ENCODE measurements at places on chromosomes 13 and 19.

DNA sequence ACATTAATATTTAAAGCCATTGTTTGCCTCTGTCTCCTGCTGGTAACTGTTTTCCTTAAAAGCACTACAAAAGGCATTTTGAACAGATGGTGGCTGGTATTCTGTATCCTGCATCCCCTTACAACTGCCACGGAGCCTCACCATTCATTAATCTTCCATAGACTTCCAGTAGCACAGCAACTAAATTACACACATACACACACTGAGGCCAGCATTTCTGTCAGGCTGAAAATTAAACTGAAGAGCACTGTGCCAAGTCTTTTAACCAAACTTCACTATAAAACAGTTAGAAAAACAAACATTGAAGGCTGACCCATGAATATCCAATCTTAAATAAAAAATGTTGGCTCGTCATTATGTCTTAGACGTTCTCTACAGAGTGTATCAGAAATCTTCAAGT lies 697.8 kb downstream of the DACH1 start:
- no peak for DNase-seq

DNA sequence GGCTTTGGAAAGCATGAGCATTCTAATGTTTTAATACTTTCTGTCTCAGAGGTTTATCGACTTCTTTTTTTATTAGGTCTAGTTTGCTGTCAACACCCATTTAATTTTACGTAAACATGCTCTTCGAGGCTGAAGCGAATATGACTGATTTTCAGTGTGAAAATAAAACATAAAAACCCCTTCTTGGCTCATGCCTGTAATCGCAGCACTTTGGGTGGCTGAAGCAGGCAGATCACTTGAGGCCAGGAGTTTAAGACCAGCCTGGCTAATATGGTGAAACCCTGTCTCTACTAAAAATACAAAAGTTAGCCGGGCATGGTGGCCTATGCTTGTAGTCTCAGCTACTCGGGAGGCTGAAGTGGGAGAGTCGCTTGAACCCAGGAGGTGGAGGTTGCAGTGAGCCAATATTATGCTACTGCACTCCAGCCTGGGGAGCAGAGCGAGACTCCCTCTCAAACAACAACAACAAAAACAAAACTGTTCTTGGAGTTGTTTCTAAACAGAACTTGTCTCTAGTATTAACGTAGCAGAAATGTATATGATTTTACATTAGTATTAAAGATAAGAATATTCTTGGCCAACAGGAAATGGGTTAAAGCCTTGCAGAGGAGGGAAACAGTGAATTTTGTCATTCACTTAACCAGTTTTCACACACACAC lies 7.1 kb upstream of the IGFL3 start:
- no peak for DNase-seq

GRCh38 chr19:6088602-6089049 lies 21.7 kb downstream of the RFX2 start:
- DNase-seq = no peak

DNA sequence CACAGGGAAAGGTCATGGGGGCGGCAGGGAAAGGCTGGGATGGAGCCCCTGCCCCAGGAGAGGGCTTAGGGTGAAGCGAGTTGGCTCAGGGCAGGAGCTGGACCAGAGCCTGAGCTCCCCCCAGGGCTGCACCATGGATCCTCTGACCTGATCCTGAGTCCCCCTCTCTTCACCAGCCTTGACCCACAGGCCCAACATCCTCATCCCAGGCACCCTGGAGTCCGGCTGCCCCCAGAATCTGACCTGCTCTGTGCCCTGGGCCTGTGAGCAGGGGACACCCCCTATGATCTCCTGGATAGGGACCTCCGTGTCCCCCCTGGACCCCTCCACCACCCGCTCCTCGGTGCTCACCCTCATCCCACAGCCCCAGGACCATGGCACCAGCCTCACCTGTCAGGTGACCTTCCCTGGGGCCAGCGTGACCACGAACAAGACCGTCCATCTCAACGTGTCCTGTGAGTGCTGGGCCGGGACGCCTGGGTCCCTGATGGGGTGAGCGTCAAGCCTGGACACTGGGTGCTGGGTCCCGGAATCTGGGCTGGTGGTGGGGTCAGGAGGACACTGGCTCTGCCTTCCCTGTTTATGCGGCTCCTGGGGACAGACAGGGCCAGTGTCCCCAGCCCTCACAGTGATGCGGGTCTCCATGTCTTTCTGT lies 842 bp downstream of the SIGLEC9 start:
- no peak for DNase-seq

- DNase-seq = no peak
Observed at GRCh38 chr13:40164133-40164532, 502.3 kb downstream of the FOXO1 start.

- no peak for DNase-seq
Observed at GRCh38 chr13:45448965-45449559, 15.7 kb upstream of the COG3 start.

GRCh38 chr19:30350692-30351663 lies 21.2 kb upstream of the ZNF536 start:
- no peak for DNase-seq

DNA sequence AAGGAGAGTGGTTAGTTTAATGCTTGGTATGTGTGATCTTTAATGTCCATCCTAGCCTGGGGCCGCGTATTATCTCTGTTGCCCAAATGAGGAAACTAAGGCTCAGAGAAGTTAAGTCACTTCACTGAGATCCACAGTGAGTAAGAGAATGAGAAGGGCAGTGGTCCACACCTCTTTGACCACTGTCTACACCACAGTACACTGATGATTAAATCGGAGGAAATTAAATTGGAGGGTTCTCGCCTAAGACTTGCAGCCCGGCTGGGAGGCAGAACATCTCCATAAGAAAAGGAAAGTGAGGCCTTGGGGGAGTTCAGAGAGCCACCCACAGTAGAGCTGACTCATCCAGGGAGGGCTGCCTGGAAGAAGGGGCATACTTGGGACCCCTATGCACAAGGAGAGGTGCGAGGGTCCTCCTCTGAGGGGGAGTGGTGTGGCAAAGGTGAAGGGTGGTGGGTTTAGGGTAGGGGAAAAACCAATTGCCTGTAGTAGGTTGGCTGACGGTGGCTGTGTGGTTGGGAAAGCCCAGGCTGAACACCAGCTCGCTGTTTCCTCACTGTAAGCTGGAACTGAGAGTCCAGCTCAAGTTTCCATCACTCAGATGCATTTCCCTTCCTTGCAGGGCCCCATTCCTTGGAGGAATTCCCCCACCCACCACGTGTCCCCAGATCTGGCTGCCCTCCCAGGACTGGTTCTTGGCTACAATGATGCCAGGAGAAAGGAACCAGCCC lies 15.0 kb upstream of the DHRS12 start:
- DNase-seq = no peak

DNA sequence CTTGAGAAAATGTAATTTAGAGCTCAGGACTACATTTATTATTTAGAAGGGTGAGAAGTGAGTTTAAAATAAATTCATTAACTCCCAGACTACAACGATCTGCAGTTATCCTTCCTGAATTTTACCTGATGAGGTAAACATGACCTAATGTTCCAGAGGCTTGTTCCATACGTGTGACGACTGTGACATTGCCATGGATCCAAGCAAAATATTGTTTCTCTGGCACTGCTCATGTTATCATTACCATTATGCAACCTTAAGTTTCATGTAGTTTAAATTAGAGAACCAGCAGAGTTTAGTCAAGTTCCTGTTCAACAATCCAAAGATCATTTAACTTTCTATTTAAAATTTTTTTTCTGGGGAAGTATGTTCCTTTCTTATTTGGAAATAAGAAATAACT lies 279.6 kb downstream of the KLF5 start:
- no peak for DNase-seq

GRCh38 chr19:40576151-40576584 lies 505 bp upstream of the SHKBP1 start:
- DNase-seq = no peak

GRCh38 chr13:35389535-35389934 lies 87.0 kb downstream of the MAB21L1 start:
- DNase-seq = no peak

GRCh38 chr13:52161181-52161646 lies 1.8 kb upstream of the NEK3 start:
- peak; percentile 38 for DNase-seq

GRCh38 chr19:31254180-31254551 lies 95.1 kb downstream of the TSHZ3 start:
- DNase-seq = no peak

DNA sequence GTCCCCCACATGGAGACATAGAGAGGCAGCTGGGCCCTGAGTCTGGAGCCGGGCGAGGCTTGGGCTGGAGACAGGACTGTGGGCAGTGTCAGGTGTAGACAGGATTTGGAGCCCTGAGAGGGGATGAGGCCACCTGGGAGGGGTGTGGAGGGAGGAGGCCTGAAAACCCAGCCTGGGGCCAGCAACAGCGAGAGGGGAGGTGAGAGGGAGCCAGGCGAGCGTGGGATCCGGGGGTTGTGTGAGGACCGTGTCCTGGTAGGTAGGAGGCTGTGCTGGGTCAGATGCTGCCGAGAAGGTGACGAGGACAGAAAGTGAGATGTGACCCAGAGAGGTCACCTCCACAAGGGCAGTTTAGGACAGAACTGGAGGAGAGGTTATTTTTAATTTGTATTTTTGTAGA lies 7.4 kb downstream of the MPND start:
- DNase-seq = no peak

DNA sequence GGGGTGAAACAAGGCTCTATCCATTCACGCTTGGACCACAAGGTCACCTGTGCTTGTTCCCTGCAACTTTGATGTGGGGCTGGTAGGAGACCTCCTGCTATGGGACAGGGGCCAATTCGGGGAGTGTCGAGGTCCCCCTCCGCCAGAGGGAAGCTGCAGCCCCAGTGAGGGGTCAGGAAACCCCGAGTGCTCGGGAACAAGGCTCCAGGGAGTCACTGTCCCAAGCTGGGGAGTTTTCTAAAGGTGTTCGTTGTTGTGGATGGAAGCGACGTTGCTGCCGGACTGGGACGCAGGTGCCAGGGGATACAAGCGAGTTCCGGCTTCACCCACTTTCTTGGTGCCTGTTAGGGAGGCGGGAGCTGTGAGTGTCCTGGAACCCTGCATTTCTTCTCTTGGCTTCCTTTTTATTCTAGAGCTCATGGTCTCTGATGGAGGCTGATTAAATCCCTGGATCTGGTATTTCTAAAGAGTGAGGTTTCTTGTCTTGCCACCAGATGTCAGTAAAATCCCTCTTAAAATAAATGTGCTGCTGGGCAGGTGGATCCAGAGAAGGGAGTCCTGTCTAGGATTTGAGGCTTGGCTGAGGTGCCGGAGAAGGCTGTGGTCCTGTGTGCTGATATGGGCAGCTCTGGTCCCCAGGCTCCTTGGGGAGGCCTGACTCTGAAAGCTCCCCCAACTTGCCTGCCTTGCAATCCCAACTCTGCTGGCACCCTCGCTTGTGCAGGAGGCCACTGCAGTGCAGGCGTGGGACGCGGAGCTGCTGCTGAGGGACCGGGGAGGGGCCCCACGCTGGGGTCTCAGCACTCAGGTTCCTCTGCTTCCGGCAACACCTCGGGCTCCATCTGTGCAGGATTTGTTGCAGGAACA lies 153.9 kb downstream of the TEX29 start:
- DNase-seq = no peak

DNA sequence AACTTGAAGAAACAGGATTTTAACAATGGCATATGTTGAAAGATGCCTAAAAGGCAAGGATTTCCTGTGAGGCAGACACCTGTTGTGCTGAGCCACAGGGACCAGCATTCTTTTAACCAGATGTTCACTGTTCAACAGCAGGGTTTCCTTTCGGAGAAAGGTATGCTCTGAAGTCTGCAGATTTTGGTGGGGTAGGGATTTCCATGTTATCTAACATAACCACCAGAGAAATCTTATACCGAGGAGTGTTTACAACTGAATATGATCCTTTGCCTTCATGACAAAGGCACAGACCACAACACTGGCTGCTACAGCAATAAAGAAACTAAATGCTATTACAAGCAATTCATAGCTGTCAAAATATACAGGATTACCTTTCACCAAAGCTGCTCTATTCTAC lies 48.1 kb downstream of the MPHOSPH8 start:
- DNase-seq = no peak

DNA sequence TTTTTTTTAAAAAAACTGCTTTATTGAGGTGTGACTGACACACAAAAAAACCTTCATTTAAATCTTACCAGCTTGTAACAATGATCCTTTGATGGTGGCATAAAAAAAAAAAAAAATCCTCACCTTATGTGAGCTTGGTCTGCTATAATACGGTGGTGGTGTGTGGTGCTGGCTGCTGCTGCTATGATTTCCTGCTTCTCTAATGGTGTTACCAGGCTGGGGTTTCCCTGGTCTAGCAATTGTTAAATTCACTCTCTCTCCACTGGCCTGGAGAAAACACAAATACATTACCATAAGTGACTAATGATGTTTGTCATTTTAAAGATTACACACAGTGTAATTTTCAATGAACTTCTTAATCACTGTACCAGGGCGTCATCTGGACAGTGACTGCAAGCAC lies 60.6 kb downstream of the LNX2 start:
- no peak for DNase-seq

DNA sequence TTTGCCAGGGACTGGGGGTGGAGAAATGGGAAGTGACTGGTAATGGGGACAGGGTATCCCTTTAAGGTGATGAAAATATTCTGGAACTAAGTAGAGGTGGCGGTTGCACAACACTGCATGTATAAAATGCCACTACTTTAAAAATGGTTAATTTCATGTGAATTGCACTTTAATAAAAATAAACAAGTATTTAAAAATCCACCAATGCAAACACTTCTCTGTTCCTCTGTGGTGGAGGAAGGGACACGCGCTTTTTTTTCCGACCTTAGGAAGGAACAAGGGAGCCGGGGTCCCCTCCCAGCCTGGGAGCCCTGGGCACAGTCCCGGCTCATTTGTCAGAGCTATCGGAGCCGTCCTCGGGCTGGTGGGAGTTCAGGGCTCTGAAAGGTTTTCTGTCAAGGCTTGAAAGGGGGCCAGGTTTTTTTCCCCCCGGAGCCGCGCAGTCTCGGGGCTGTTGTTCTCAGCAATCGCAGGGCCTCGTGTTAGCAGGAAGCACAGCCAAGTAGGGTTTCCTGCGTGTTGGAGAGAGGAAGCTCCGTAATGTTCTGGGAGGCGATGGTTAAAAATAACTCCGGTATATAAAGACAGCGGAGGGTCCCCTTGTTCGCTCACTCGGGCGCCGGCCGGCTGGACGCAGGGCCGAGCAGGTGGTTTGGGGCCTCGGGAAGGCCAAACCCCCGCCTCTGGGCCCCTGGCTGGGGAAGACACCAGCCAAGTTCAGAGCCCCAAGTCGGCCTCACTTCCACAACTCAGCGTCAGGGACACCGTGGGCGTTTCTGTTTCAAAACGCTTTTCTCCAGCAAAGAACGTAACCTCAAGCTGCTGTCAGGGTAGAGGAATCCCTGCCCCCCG lies 41.2 kb upstream of the KLF2 start:
- DNase-seq = peak; percentile 39

GRCh38 chr19:20925481-20925880 lies 2.4 kb downstream of the ZNF85 start:
- DNase-seq = no peak

All from colonic mucosa (tissue), 4 donors.